Stimulated activated CD8-positive, alpha-beta memory T cell treated with anti-CD3 and anti-CD28 coated beads, Interleukin-15, amount 100 ng/mL, for 24 hours (primary cell): ENCODE measurements at places on chromosomes 5 and 9.

- no peak for DNase-seq
Measured at GRCh38 chr9:117355542-117355941, 59.3 kb downstream of the ASTN2 start.

DNA sequence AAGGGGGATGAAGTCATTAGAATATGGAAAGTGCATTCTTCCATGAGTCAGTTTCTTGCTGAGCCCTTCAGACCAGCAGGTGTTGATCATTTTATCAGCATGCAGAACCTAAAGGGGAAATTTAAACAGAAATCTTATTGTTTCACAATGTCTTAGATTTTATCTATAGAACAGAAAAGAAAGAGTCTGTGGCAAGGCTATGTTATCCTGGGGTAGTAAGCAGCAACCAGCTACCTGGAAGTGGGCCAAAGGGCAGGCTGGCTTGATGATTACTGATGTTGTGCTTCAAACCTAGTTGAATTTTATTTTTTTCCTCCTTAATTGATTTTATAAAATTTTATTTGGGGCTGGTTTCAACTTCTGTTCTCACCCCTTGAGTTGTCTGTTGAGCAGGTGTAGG, 101.5 kb downstream of the LRRC70 start:
- no peak for DNase-seq

DNA sequence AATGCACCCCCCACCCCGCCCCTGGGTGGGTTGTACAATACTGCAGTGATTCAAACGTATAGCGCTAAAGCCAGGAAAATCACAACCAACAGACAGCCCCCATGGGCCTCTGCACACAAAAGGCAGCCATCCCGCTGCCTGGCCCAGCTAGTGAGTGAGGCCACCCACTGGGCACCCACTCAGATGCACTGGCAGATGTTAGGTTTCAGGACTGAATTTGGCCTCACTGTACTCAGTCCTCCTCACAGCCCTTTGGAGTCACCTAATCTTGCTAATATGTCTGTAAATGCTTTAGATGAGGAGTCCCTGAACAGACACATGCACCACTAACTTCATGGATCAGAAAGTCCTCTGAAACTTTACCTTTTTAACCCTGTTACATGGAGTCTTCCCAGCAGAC, 87.7 kb downstream of the FSTL4 start:
- no peak for DNase-seq

- DNase-seq: no peak
Measured at GRCh38 chr9:76452839-76453238, 6.1 kb upstream of the GCNT1 start.

- no peak for DNase-seq
Measured at GRCh38 chr5:167317884-167318283, 973.6 kb upstream of the WWC1 start.

GRCh38 chr5:159058716-159059636, 40.7 kb downstream of the EBF1 start:
- no peak for DNase-seq

DNA sequence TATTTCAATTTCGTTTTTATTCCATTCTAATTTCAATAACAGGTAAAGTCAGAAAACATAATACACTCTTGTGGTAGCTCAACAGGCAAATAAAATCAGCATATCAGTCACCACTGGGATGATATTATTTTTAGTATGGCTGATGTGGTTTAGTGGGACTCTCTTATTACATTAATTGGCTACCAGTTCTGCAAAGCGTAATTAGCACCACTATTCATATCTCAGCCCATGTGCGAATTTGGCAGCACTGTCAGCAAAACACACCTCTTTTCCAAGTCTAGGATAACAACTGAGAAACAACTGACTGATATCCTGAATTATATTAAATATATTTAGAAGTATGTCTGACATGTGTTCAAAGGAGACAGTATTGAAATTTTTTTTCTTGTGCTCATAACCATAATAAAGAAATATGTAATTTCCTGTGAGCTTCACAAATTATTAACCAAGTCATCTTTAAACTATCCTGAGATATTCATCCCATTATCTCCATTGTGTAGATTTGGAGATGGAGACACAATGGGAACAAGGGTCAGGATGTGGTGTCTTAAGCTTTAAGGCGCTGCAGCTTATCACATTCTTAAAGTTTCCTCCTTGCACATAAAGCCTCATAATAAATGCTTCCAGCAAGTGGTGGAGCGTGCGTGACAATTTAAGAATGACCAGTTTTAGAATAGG, 212.4 kb downstream of the TLE1 start:
- DNase-seq: no peak

- no peak for DNase-seq
Measured at GRCh38 chr5:43530648-43531047, 15.7 kb upstream of the C5orf34 start.
